ENCODE measurements at places on chromosomes 5 and 9. TPM values are rescaled to one million over a fixed set of nuclear protein-coding genes. Genes with fewer than 3 reads are reported as not detected.

The TRIP13 gene
- 11.9 TPM for total RNA-seq

The ST8SIA4 gene
- total RNA-seq, result 0.80 TPM

The LRRC8A gene
- 78.8 TPM for total RNA-seq

The FGFR4 gene
- total RNA-seq, result 2.2 TPM

The HTR4 gene
- total RNA-seq, result not detected

The NCS1 gene
- total RNA-seq, result 19.1 TPM

The PRDM9 gene
- 4.7 TPM for total RNA-seq

The PROB1 gene
- total RNA-seq, result 2.4 TPM

The ARL10 gene
- 2.4 TPM for total RNA-seq

The KIAA0825 gene
- 4.1 TPM for total RNA-seq

The GRXCR2 gene
- total RNA-seq, result not detected

The ARID3C gene
- total RNA-seq, result not detected

The MAMDC4 gene
- 5.2 TPM for total RNA-seq

The ADAMTS16 gene
- total RNA-seq, result 0.11 TPM

The LTC4S gene
- total RNA-seq, result 8.2 TPM

The OBP2A gene
- total RNA-seq, result not detected

Data from prostate gland (tissue), 2 donors.